ENCODE measurements at places on chromosomes 3 and 15.

- no peak for DNase-seq
These were observed 21.0 kb upstream of the LIMD1 start for GRCh38 chr3:45573591-45573990.

- no peak for DNase-seq
These were observed 14.6 kb downstream of the LRIG1 start for GRCh38 chr3:66486202-66486601.

GRCh38 chr3:65279225-65279782 lies 591.5 kb upstream of the ADAMTS9 start:
- no peak for DNase-seq

GRCh38 chr15:101138913-101139880 lies 112.7 kb downstream of the CHSY1 start:
- DNase-seq, result no peak

GRCh38 chr3:3836845-3837244 lies 37.6 kb downstream of the LRRN1 start:
- no peak for DNase-seq

DNA sequence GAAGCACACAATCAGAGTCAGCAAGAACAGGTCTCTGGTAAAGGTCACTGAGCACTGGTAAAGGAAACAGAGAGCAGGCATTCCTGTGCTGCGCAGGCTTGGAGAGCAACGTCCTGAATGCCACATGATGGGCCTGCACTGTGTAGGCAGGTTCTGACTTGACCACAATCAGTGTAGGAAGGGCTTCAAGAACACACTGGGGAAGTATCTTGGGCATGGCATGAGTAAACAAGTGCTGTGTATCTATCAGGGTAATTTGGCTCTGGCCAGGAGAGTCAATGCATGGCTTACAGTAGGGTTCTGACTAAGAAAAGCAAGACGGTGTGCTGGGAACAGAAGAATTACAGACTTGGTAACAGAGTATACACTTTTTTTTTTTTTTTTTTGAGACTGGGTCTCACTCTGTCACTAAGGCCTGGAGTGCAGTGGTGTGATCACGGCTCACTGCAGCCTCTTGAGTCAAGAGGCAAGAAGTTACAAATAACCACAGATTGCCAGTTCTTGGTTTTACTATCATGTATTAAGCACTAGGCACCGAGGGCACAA lies 30.6 kb downstream of the TBC1D2B start:
- no peak for DNase-seq

GRCh38 chr3:142447301-142447851 lies 461 bp downstream of the XRN1 start:
- DNase-seq, result peak; percentile 56

GRCh38 chr15:77712438-77712837 lies 79.7 kb upstream of the LINGO1 start:
- DNase-seq, result no peak

DNA sequence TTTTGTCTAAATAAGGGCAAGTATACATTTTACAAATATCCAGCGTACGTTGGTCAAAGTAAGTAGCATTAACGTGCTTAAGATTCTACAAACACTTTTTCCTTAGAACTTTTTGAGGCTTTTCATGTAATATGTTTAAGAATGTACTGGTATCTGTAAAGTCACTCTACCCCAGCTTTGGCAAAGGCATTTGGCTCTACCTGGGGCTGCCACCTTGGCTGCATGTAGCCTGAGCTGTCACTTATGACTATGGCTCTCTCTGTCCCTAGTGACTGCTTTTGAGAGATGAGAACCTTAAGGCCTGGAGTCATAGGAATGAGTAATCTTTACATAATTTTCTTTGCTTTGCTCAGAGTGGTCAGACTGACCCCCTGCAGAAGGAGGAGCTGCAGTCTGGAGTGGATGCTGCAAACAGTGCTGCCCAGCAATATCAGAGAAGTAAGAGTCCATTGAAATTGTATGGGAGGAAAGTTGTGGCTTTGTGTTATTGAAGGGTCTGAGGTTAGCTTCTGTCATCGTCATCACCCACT lies 61.2 kb downstream of the IQGAP1 start:
- peak; percentile 56 for DNase-seq

- DNase-seq, result peak; percentile 0
These were observed 326.9 kb upstream of the DNAJC19 start for GRCh38 chr3:181316482-181316881.

DNA sequence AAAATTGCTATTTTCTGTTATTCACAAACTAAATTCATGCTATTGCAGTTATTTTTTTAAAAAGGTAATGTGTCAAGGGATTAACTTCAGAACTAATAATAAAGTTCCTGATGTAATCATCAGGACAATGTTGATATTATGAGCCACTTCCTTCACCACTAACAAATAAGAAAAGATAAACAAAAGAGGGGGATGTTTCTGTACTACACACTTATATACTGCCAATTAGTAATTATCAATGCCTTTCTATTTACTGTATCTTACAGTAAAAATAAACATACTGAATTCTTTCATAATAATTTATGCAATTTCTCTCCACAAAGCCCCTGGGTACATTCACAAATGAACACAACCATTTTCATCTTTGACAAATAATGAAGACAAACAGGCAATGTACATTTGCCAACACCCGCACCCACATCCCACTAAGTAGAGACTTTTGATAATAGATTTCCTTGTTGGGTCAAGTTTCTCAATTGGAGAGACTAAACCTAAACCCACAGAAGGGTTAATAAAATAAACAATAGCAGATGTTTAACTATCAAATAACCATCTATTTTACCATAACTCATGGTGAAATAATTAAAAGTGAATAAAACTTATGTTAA lies 3.7 kb downstream of the CBLB start:
- DNase-seq, result peak; percentile 45

DNA sequence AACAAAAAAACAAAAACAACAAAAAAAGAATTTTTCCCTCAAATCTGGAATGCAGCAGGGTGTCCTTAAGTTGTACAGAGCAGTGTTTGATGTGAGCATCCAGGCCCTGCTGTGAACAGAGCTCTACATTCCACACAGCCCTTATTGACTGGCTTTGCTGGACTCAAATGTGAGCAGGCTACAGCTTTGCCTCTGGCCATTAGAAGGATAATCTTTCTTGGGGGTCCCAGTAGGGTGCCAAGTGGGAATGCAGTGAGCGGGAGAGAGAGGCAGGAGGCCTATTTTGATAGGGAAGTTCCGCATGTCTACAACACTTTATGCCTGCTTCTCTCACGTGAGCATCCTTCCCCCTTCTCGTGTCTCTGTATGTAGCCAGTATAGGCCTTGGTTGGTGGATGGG lies 34.4 kb upstream of the TPRG1 start:
- DNase-seq, result no peak
